Fibroblast of skin of left quadriceps (primary cell): ENCODE measurements at places on chromosomes 3 and 15.

DNA sequence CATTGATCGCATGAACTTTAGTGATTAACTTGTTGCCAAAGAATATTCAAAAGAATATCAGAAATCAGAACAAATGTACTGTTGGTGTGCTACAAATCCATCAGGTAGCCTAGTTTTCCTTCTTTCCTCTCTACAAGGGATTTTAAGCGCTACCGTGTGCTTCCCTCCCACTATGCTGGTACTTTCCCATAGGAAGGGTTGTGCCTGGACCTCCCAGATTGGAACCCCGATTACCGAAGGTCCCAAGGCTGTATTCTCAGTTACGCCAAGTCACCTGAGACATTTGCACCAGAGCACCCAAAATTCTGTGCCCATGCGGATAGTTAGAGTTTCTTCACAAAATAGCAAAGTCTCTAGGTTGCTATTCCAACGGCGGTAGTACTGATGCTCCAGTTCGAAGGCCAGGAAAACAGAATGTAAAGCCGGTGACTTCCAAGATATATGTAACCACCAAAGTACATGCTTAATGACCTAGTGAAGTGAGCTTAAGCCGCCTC, 23.4 kb upstream of the GATM start:
- no peak for DNase-seq

DNA sequence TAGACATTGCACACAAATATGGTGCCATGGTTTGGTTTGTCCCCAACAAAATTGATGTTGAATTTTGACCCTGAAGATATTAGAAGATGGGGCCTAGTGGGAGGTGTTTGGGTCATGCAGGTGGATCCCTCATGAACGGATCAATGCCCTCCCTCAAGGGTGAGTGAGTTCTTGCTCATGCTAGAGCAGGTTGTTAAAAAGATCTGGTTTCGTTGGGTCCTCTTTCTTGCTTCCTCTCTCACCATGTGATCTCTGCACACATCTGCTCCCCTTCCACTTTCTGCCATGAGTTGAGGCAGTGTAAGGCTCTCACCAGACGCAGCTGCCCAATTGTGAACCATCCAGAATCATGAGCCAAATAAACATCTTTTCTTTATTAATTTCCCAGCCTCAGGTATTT, 87.8 kb upstream of the MDFIC2 start:
- no peak for DNase-seq

DNA sequence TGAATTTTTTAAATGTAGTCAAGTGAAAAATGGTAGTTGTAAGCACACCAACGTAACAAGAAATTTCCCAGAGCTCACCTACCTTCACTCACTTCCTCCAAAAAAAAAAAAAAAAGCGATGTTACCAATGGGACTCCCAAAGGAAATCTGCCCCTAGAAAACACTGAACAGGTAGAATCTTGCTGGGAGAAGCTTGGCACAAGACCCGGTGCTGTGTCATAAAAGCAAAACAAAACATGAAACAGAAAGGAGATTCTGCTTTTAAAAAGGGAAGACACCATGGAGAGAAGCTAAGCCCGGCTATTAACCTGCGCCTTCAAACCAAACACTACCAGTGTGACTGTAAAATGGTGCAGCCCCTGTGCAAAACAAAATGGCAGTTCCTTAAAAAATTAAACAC, 40.5 kb downstream of the PGPEP1L start:
- DNase-seq = no peak

GRCh38 chr3:126807795-126808194, 103.8 kb downstream of the CHCHD6 start:
- DNase-seq = no peak

- no peak for DNase-seq
Observed at GRCh38 chr3:169678122-169678521, 14.6 kb upstream of the MECOM start.

- DNase-seq = no peak
Observed at GRCh38 chr15:91376038-91376437, 276.0 kb downstream of the SV2B start.

DNA sequence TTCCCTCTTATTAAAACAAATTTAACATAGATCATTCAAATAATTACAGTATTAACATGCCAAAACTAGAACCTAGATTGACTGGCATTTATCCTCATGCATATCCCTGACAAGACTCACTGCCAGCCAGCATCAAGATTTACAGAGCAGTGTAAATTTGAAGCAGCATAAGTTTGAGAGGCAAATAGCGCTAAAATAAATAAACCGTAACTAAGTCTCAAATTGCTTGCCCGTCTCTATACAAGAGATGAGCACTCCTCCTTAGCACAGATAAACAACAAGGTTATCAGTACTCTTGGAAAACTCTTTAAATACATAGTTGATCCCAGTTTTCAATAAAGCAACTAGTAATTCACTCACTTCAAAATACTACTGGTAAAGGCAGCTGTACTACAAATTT, 29.6 kb downstream of the MSL2 start:
- no peak for DNase-seq

DNA sequence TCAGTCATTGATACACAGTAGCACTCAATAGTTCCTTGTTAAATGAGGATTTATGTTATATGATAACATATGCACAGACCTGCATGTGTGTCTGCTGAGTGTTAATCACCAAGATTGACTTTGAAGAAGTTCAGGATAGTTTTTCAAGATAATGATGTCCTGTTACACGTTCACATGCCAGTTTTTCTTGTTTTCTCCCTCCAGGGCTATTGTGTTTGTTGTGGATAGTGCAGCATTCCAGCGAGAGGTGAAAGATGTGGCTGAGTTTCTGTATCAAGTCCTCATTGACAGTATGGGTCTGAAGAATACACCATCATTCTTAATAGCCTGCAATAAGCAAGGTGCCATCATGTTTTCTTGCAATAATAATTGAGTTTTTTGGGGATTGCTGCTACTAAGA, 9.8 kb downstream of the SRPRB start:
- no peak for DNase-seq

- no peak for DNase-seq
Observed at GRCh38 chr15:93414576-93415231, 325.7 kb upstream of the RGMA start.

GRCh38 chr3:164507886-164508285, 570.4 kb downstream of the SI start:
- no peak for DNase-seq

GRCh38 chr15:51726302-51727073, 11.0 kb downstream of the LYSMD2 start:
- peak; percentile 72 for DNase-seq

DNA sequence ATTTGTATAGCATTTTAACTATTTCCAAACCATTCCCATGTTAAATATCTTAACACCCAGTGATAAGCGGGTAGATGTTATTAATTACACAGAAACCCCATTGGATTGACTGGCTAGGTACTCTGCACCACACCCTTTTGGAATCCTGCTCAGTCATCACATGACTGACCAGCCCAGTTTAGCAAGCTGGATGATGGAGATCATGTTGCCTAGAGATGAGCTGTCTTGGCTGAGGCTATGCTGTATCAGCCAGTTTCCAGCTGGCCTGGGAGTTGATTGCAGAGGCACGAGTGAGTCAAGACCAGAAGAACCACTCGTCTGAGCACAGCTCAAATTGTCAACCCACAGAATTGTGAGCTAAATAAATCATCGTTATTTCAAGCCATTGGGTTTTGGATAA, 124.6 kb downstream of the ZNF621 start:
- no peak for DNase-seq

GRCh38 chr3:23112491-23112890, 90.6 kb upstream of the UBE2E2 start:
- no peak for DNase-seq

GRCh38 chr3:101828276-101828675, 21.0 kb upstream of the NFKBIZ start:
- no peak for DNase-seq

DNA sequence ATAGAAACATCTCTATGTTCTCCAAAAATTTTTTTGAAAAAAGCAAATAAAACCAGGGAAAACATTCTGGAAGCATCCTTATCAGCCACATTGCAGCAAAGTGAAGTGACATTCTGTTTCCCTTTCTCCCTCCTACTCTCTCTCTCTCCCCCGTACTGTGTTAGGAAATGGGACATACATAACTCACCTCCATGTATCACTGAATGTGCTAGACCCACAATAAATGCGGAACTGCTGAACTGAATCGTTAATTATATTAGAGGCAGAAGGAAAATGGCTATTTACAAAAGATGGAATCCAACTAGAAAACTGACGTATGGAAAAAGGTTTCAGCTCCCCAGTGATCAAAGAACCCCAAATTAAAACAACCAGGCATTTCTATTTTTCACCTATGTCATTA, 129.8 kb downstream of the MINAR1 start:
- no peak for DNase-seq

DNA sequence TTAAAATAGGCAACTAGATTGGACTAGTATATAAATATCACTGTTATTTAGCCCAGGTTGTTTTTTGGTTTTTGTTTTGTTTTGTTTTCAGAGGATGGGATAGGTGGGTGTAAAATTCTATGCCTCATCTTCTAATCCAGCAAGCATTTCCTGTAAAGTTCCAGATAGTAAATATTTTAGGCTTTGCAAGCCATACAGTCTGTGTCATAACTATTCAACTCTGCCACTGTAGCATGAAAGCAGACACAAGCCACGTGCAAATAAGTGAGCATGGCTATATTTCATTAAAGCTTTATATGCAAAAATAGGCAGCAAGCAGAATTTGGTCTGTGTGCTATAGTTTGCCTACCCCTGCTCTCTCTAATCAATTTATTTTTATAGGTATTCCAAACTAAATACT, 657.3 kb upstream of the TGFBR2 start:
- peak; percentile 20 for DNase-seq

GRCh38 chr3:100407977-100408532, 6.7 kb downstream of the LNP1 start:
- no peak for DNase-seq

- DNase-seq = no peak
Observed at GRCh38 chr3:102020735-102021134, 171.4 kb downstream of the NFKBIZ start.

GRCh38 chr3:49518016-49518415, 36.3 kb upstream of the BSN start:
- no peak for DNase-seq

- DNase-seq = no peak
Observed at GRCh38 chr3:61892891-61893290, 331.5 kb downstream of the PTPRG start.

- DNase-seq = no peak
Observed at GRCh38 chr3:136247436-136247835, 2.7 kb upstream of the PCCB start.

DNA sequence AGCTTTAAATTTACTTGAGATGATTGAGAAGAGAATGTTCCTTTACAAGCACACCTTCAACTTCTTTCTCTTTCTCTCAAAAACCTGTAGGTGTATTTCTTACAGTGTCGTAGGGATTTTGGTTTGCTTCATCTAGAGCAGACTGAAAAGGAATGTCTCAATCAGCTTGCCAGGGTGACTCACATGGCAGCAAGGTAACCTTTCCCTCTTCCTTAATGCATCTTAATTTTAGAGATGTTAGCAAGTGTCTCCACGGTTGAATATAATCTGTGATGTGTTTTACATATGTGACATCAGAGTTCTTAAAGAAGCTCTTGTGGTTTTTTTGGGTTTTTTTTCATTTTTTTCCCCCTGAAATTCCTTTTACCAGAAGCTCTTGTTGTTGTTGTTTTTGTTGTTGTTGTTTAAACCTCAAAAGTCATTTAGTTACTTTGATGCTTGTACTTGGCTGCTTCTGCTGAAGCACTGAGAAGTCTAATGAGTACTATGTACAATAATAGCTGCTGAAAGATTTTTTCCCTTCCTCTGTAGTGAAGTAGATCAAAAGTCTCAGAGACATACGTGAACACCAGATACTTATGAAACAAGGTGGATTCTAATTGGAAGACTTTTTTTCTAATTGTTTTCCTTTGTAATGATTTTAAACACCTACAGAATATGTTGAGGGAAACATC, 83.1 kb downstream of the RETNLB start:
- DNase-seq = no peak

DNA sequence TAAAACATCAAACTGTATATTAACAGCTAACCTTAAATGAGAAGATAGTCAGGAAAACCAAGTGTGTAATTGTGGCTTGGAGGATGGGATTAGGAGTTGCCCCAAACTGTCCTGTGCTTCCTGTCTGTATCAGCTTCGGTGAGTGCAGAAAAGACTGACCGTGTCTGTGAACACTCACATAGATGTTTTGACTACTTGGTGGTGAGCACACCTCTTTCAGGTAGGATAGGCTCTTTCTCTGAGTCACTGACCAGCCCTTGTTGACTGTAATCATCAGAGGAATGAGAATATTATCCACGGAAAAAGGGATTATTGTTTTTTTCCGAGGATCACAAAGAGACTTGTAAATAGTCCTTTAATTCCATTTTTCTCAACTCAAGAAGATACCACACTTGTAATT, 51.5 kb downstream of the GMNC start:
- DNase-seq = no peak

DNA sequence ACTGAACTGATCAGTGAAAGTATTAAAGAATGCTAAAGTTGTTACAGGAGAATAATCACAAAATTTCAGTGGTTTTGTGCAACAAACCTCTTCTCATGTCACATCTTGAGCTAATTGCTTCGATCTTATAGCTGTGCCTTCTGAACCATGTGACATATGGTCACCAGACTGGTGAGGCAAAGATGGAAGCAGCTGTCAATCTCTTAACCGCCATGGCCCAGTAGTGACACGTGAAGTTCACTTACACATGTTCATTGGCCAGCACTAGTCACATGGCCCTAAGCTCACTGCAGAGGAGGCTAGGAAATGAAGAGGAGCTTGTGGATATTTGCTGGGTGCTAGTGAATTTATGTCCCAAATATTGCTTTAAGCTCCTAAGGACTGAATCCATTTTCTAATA, 32.5 kb downstream of the BOC start:
- DNase-seq = no peak

- no peak for DNase-seq
Observed at GRCh38 chr3:13004376-13004775, 68.9 kb downstream of the IQSEC1 start.

DNA sequence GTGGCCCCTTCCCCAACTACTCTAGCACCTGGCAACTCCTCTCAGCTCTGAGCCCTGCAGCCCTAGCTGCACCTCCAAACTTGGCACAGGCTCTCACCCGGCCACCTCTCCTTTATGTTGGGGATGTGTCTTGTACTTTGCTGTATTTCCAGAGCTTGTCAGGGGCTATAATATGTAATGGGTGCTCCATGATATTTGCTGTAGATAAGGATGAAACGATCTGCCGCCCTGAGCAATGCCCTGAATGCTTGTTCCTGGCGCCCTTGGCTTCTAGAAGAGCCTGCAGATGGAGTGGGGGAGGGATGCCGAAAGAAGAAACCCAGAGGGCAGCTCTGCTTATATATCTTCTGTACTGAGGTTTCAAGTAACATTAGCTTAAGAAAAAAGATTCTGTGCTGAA, 35.9 kb upstream of the ZBTB38 start:
- DNase-seq = no peak

- DNase-seq = no peak
Observed at GRCh38 chr3:47897954-47898353, 95.0 kb downstream of the DHX30 start.
